ENCODE measurements at places on chromosomes 2 and 18. TPM values are rescaled to one million over a fixed set of nuclear protein-coding genes. Genes with fewer than 3 reads are reported as not detected.
A peak's percentile ranks its signal among the peaks of the same experiment; 100 is the strongest.

The REG3A gene
- total RNA-seq: not detected

- peak; percentile 16 for DNase-seq
These were observed 150.0 kb upstream of the ALKAL2 start for GRCh38 chr2:437756-438393.

The UGT1A10 gene
- total RNA-seq: not detected

GRCh38 chr2:42345986-42346385 is 15.0 kb downstream of the COX7A2L start:
- no peak for DNase-seq

DNA sequence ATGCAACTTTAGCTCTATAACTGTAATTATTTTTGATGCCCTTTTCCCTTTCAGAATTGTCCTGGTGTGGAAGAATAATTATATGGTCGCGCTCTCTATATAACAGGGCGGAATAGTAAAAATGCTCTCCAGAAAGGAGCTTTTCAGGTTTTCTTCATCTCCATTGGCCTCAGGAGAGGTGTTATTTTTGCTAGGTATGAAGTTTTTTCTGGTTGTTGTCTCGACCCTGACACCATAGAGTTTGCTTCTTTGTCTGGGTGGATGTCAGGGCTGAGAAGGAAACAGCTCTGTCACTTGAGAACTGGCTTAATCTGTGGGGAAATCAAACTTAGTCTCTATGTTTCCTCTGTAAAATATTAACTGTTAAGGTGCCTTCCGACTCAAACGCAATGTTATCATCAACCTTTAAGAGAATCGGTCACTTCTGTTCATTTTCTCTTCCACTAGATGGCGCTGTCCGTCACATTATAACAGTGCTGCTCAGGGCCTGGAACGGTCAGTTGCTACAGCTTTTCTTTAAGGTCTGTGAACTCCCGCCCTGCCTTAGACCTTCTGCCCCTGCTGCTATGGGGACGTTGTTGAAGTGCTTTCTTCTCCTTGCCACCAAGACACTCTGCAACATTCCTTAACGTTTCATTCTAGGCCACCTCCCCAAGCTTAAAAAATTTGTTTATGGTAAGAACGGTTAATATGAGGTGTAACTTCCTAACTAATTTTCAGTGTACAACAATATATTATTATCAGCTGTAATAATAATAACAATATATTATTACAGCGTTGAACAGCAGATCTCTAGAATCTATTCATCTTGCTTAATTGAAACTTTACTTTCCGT is 23.8 kb upstream of the SERPINB12 start:
- DNase-seq: peak; percentile 89

The PER2 gene
- 13.8 TPM for total RNA-seq

DNA sequence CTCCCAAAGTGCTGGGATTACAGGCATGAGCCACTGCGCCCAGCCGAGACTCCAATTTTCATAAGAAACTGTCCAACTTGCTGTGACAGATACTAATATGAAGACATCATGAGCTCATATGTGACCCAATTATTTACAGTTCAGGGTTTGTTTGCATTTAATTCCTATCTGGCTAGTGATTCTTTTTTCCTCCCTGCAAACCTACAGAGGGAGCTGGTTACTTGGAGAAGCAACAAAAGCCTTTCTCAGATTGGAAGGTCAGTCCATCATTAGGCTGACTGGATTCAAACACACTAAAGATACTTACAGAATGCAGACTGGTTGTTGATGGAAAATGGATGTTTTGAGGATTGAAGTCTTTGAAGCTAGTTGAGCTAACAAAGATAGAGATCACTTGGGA is 176.4 kb downstream of the ANKRD44 start:
- no peak for DNase-seq

- no peak for DNase-seq
These were observed 290.4 kb upstream of the TNP1 start for GRCh38 chr2:217150236-217150635.

The PPIG gene
- total RNA-seq: 64.7 TPM

- no peak for DNase-seq
These were observed 91.2 kb upstream of the TMEM18 start for GRCh38 chr2:768451-768850.

DNA sequence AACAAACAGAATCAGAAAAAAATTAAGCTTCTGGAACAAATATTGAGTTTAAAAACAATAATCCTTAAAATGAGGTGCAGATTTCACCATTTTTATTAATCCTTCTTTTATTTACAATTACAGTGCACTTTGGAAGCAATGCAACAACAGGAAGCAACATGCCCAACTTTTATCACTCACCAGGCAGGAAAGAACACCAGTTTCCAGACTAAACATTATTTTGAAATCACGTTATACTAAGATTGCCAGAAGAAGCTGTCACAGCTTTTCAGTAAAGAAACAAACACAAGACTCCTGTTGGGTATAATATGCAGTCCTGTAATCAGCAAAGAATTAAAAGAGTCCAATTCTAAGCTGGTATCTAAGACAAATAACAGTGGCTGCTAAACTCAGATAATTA is 137.9 kb upstream of the ZC3H15 start:
- DNase-seq: peak; percentile 37

DNA sequence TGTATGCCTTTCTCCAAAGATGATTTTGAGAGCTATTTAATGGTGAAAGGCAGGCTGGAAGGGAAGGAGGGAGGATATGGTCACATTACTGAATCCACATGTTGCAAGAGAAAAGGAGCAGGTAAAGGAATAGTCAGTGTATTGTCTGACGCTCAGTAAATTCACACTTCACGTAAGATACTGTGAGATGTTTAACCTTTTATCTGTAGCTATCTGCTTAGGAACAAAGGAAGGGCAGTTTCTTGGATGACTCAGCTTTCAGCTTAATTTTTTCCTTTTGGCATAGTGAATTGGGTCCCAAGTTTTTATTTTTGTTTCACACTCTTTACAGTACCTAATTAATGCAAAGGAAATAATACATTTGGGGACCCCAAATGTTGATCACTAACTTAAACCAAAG is 96.2 kb downstream of the PMS1 start:
- DNase-seq: no peak

- DNase-seq: no peak
These were observed 2.6 kb downstream of the LPIN1 start for GRCh38 chr2:11748861-11749645.

DNA sequence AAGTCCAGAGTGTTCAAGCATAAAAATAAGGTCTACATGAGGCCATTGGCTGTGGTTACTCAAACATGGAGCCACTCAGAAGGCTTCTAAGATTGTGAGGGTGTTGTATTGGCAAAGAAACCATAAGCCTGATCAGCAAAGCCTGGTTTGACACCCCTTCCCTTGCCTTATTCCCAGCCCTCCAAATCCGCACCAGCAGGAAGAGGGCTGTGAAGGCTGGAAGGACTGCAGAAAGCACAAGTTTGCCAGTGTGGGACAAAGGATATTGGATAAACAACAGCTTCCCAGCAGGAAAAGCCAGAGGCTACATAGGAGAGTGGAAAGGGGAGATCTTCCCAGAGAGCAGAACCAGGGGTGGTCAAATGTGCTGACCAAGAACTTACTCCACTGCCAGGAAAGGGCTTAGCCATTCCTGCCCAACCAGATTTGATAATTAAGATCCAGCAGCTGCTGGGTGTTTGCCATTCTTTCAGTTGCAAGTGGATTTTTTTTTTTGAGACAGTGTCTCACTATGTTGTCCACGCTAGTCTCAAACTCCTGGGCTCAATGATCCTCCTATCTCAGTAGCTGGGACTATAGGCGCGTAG is 1.5 kb upstream of the PRKAG3 start:
- no peak for DNase-seq

DNA sequence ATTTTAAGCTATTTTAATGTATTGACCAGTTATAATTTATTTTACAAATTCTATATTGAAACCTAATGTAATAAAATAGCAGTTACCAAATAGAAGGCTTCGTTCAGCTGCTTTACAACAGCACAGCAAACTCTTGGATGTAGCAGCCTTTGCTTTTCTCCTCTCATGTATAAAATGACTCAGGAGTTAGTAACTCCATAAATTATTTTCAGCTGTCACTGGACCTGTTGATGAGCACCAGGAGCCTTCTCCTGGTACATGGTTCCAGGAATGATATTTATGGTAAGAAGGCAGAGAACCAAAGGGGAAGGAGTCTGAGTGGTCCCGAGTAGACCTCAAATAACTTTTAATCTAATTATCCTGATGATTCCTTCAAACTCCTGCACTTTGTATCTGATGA is 256.4 kb upstream of the NETO1 start:
- DNase-seq: no peak

GRCh38 chr2:53827398-53828175 is 32.2 kb downstream of the GPR75 start:
- DNase-seq: no peak

DNA sequence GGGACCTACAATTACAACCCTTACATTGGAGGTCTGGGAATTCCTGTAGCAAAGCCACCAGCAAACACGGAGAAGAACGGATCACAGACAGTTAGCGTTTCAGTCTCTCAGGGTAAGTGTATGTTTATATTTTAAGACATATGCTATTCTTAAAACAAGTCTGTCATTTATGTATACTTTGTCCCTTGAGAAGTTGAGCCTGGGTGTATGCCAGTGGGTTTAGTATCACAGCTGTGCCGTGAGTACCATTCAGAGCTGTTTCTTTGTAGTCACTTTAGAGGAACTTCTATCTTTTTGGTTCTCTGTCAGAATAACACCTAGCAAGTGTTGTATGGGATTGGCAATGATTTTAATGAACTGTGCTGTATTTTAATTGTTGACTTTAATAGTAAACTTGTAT is 125.6 kb downstream of the BIRC6 start:
- DNase-seq: no peak

GRCh38 chr18:49944663-49945062 is 131.3 kb upstream of the ACAA2 start:
- DNase-seq: no peak

The GATA6 gene
- 14.0 TPM for total RNA-seq

GRCh38 chr2:189487283-189488007 is 46.2 kb downstream of the WDR75 start:
- DNase-seq: no peak

GRCh38 chr2:105950521-105951383 is 206.0 kb downstream of the NCK2 start:
- DNase-seq: no peak

The CTAGE1 gene
- total RNA-seq: not detected

- DNase-seq: no peak
These were observed 42.4 kb downstream of the KIF5C start for GRCh38 chr2:148917431-148917830.

DNA sequence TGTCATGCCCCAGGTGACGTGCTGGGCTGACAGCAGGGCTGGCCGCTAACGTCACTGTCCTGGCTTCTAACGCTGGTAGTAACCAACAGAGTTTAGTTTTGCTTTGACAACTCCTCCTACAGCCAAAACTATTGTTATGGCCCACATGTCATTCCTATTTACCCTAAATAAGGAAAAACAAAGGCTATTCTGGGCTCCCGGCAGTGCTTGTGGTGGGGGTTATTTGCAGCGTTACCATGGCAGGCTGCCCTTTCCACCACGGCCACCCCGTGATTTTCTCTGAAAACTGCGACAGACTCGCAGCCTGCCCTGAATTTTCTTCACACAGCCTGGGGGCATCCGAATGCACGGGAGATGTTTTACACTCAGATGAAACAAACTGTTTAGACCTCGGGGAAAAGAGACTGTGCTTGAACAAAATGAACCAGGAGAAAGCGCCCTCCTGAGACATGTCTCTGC is 115.2 kb downstream of the FAM210A start:
- no peak for DNase-seq

The GPR35 gene
- 0.81 TPM for total RNA-seq

GRCh38 chr2:50116096-50117010 is 915.6 kb downstream of the NRXN1 start:
- DNase-seq: no peak

GRCh38 chr2:135822855-135823254 is 14.1 kb downstream of the LCT start:
- no peak for DNase-seq

GRCh38 chr2:231397011-231397927 is 1.8 kb downstream of the B3GNT7 start:
- DNase-seq: no peak

DNA sequence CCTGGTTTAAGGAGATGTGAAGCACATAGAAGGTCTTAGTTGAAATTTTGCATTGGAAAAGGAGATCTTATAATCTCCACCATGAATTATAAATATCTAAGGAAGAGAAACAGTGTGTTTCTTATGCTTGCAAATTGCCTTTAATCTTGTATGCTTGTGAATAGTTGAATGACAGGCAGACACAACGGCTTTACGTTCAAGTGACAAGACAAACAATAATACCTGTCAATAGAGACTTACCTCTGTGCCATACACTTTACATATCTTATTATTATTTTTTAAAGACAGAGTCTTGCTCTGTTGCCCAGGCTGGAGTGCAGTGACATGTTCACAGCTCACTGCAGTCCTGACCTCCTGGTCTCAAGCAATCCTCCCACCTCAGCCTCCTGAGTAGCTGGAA is 113.7 kb downstream of the QPCT start:
- no peak for DNase-seq

The REG1B gene
- not detected for total RNA-seq

GRCh38 chr2:71455741-71456569 is 2.6 kb downstream of the DYSF start:
- no peak for DNase-seq
